ENCODE measurements at places on chromosomes 3 and 15. TPM values are rescaled to one million over a fixed set of nuclear protein-coding genes. Genes with fewer than 3 reads are reported as not detected.
A peak's percentile ranks its signal among the peaks of the same experiment; 100 is the strongest.

DNA sequence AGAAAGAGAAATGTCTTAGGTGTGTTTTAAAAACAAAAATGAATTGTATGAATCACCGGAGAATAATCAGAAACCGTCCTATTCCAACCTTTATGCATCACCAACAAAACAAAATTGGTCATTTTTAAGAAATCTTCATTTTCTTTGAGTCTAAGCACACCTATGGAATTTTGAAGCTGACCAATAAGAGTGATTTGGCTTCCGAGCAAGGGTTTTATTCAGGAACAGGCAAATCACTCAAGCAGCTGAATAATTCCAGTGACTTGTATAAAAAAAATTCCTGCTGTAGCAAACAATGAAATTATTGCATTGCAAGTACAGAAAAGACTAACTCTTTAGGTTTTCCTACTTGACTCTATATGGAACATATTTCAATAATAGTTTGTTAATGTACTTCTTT, 83.8 kb upstream of the FNDC3B start:
- no peak for DNase-seq
- H3K4me1 ChIP-seq: peaks cover 41% of the 10 kb centered on the region
- no peak overlapping the region for H3K4me3 ChIP-seq
- H3K27ac ChIP-seq: no peak overlapping the region
- H3K27me3 ChIP-seq: no peaks in the 10 kb centered on the region

- H3K4me1 ChIP-seq: no peaks in the 10 kb centered on the region
- no peak overlapping the region for H3K4me3 ChIP-seq
- no peaks in the 10 kb centered on the region for H3K36me3 ChIP-seq
- no peak overlapping the region for H3K27ac ChIP-seq
These were observed 15.3 kb upstream of the FAM3D start for GRCh38 chr3:58681863-58682262.

GRCh38 chr15:79610021-79610420, 177.9 kb downstream of the MINAR1 start:
- H3K27ac ChIP-seq: no peak overlapping the region
- H3K4me1 ChIP-seq: no peaks in the 10 kb centered on the region
- no peak overlapping the region for H3K4me3 ChIP-seq
- no peak for DNase-seq

- no peak overlapping the region for H3K27ac ChIP-seq
- H3K4me1 ChIP-seq: peaks cover 10% of the 10 kb centered on the region
- H3K27me3 ChIP-seq: peaks cover 73% of the 10 kb centered on the region
- H3K36me3 ChIP-seq: no peaks in the 10 kb centered on the region
These were observed 69.2 kb downstream of the ISG20 start for GRCh38 chr15:88707771-88708654.

The TYRO3 gene
- total RNA-seq: 43.0 TPM

The MME gene
- 50.3 TPM for total RNA-seq

The GPR62 gene
- not detected for total RNA-seq

The ISL2 gene
- 1.2 TPM for total RNA-seq

The SV2B gene
- total RNA-seq: 1.7 TPM

GRCh38 chr15:43408789-43409188, 37.9 kb downstream of the TUBGCP4 start:
- H3K4me3 ChIP-seq: no peak overlapping the region
- no peak for DNase-seq
- peaks cover 61% of the 10 kb centered on the region for H3K36me3 ChIP-seq

GRCh38 chr15:96323319-96324145, 7.0 kb upstream of the NR2F2 start:
- peak overlapping the region; percentile 96 for H3K4me3 ChIP-seq
- peaks cover 3% of the 10 kb centered on the region for H3K36me3 ChIP-seq
- DNase-seq: no peak

DNA sequence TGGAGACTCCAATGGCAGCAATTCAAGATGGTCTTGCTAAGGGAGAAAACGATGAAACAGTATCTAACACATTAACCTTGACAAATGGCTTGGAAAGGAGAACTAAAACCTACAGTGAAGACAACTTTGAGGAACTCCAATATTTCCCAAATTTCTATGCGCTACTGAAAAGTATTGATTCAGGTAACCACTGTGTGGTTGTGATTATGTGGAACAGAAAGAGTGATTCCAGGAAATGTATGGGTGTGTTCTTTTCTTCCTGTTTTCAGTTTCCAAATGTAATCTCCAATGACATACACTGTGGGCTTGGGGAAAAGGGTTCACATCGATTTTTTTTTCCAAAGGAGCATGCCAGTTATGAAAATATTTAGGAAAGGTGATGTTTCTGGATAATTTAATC, 10.9 kb downstream of the SCG3 start:
- H3K4me3 ChIP-seq: no peak overlapping the region
- no peaks in the 10 kb centered on the region for H3K4me1 ChIP-seq
- H3K27ac ChIP-seq: no peak overlapping the region
- H3K27me3 ChIP-seq: peaks cover 22% of the 10 kb centered on the region
- DNase-seq: no peak

- H3K27ac ChIP-seq: no peak overlapping the region
- no peak for DNase-seq
- H3K27me3 ChIP-seq: peaks cover 4% of the 10 kb centered on the region
- no peak overlapping the region for H3K4me3 ChIP-seq
These were observed 71.3 kb upstream of the HES1 start for GRCh38 chr3:194064380-194065332.

The PLSCR2 gene
- not detected for total RNA-seq

The GPR156 gene
- total RNA-seq: 0.45 TPM

The FOXP1 gene
- 113 TPM for total RNA-seq

DNA sequence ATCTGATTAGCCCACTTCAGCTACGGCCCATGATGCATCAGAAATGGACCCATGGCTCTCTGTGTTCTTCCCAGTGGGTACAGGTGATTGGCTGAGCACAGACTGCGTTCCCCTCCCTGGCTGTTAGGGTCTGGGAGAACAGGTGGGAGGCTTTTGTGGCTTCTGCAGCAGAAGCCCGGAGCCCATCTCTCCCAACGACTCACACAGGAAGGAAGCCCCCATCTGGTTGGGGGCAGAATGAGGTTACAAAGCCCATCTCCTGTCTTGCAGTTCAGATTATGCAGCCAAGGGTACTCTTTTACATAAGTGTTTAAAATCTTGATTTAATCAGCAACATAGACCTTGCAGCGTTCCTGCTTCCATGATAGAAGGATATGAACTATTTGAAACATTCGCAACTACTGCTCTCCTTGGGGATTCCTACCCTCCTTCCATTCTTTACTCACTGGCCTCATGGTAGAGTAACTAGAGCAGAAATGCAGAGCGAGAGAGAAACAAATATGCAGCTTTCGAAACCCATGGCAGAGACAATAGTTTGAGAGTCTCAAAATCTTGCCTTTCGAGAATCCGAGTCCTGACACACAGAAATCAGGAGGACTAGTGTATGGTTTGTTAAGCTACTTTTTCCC, 291.3 kb downstream of the TLE3 start:
- H3K27ac ChIP-seq: no peak overlapping the region
- H3K36me3 ChIP-seq: no peaks in the 10 kb centered on the region
- DNase-seq: no peak
- H3K27me3 ChIP-seq: peaks cover 22% of the 10 kb centered on the region

The DUOXA1 gene
- 9.4 TPM for total RNA-seq

The NDUFB5 gene
- 91.5 TPM for total RNA-seq

- no peak overlapping the region for H3K4me3 ChIP-seq
- H3K27ac ChIP-seq: no peak overlapping the region
- no peak for DNase-seq
- peaks cover 16% of the 10 kb centered on the region for H3K36me3 ChIP-seq
- peaks cover 17% of the 10 kb centered on the region for H3K4me1 ChIP-seq
- no peaks in the 10 kb centered on the region for H3K27me3 ChIP-seq
These were observed 33.0 kb downstream of the SYNM start for GRCh38 chr15:99137877-99138276.

DNA sequence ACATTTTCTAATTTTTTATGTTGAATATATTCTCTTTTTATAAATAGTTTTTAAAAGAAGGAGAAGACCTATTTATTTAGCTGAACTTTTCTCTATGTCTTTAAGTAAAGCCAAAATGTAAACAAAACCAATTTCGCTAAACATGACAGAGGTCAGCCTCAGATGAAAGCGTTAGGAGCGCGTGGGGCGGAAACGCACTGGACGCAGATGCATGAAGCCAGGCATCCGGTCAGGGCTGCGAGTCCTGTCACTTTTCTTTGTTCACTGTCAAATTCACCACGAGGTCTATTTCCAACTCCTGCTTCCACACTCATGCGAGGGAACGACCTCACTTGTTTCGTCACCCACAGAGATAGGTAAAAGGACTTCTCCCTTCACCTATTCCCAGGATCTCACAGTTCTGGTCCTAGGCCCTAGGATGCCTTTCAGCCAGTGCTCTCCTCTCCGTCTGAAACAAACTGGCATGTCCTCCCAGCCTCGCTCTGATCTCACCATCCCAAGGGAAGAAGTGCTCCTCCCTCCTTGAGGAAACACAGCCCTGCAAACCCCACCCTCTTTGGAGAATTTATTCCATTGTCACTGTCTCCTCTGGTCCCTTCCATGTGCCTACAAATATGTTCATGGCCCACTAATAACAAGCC, 57.9 kb downstream of the ITGB5 start:
- no peak overlapping the region for H3K4me3 ChIP-seq
- H3K27me3 ChIP-seq: no peaks in the 10 kb centered on the region
- H3K4me1 ChIP-seq: peaks cover 28% of the 10 kb centered on the region
- no peak for DNase-seq

DNA sequence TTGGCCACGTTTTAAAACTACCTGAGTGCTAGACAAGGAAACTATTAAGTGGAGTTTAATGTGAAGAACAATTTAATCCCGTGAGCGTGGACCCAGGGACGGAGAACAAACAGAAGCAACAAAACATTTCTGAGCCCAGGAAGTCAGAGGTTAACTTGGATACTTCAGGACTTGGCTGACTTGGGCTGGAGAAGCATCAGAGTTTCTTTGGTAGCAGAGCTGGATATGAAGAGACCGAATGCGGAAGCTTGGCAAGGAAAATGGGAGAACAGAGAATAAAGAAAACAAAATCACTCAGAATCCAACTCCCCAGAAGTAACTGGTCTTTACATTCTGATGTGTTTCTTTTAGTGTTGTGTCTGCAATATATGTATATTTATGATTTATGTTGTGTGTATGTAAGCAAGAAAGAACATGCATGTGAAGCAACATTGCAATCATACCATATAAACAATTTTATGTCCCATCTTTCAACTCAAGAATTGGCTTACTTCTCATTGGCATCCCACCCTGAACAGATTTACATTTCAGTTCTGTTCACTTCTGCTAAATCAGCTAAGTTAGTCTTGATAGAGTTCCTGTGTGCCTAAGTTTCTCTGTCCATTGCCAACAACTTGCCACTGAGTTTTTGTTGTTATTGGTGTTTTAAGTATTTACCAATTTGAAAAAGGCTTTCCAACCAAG, 17.2 kb upstream of the PLOD2 start:
- H3K36me3 ChIP-seq: no peaks in the 10 kb centered on the region
- DNase-seq: no peak

GRCh38 chr3:171168086-171168485, 141.6 kb upstream of the SLC2A2 start:
- H3K4me1 ChIP-seq: peaks cover 4% of the 10 kb centered on the region
- no peaks in the 10 kb centered on the region for H3K27me3 ChIP-seq
- no peak for DNase-seq
- H3K36me3 ChIP-seq: peaks cover 13% of the 10 kb centered on the region
- peak overlapping the region; percentile 14 for H3K27ac ChIP-seq

The CLDN16 gene
- 0.10 TPM for total RNA-seq
